ENCODE measurements at places on chromosomes 7 and 10. TPM values are rescaled to one million over a fixed set of nuclear protein-coding genes. Genes with fewer than 3 reads are reported as not detected.

Gene CHRM2
- total RNA-seq, result 0.17 TPM

Gene CNPY1
- total RNA-seq, result not detected

- H3K27ac ChIP-seq, result no peak overlapping the region
- H3K4me1 ChIP-seq, result no peaks in the 10 kb centered on the region
- no peak for DNase-seq
Measured at GRCh38 chr7:150753826-150754603, 16.8 kb downstream of the GIMAP5 start.

- peak; percentile 66 for DNase-seq
- no peak overlapping the region for H3K27ac ChIP-seq
- no peak overlapping the region for H3K4me3 ChIP-seq
Measured at GRCh38 chr7:29381206-29382094, 182.2 kb upstream of the PRR15 start.

GRCh38 chr7:67512481-67512880, 515.8 kb downstream of the TYW1 start:
- H3K4me1 ChIP-seq, result no peaks in the 10 kb centered on the region
- H3K36me3 ChIP-seq, result no peaks in the 10 kb centered on the region

GRCh38 chr7:13708670-13709069, 280.8 kb downstream of the ETV1 start:
- DNase-seq, result no peak
- H3K4me3 ChIP-seq, result no peak overlapping the region
- H3K27me3 ChIP-seq, result no peaks in the 10 kb centered on the region

DNA sequence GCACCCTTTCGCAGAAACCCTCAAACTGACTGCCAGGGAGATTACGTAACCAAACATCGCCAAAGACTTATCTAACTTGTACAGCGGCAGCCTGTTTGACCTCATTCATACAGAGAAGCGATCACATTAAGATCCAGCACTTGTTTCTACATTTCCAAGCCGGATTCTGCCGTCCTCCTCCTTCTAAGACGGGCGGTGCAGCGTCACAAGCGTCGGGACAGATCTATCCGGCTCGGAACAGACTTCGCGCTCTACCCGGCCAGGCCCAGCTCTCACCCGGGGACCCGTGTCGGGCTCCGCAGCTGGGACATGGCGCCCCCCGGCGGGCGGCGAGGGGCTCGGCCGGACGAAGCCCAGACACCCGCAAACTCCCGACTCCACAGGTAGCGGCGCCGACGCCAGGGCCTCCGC, 373 bp downstream of the H2AZ2 start:
- peak overlapping the region; percentile 69 for H3K4me3 ChIP-seq
- H3K4me1 ChIP-seq, result peaks cover 27% of the 10 kb centered on the region
- no peaks in the 10 kb centered on the region for H3K27me3 ChIP-seq
- H3K36me3 ChIP-seq, result peaks cover 8% of the 10 kb centered on the region

DNA sequence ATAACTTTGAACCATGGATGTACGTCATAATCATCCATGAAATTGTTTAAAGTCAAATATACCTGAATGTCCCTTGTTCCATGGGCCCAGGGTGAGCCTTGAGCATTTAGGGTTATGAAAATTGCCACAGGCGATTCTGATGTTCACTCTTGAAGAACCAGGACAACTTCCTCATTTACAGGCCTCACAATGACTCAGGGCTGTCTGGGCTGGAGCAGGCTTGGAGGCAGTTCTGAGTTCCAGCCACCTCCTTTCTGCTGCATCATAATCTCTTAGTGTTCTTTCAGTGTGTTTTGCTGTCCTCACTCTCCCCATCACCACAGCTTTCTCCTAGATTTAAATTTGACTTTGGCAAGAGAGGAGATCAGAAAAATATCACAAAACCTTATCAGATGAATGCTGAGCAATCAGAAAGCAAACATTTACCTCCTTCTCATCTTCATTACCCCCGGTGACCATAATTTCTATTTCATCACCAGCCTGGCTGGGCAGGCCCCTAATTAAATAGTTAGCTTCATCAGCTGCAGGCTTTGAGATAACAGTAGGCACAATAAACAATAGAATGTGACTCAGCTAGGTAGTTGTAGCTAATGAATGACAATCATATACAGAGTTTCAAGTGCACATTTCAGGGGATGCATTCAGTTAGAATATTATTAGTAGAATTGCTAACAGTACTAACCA, 571.0 kb downstream of the SH2D4B start:
- no peaks in the 10 kb centered on the region for H3K4me1 ChIP-seq
- no peaks in the 10 kb centered on the region for H3K27me3 ChIP-seq
- H3K36me3 ChIP-seq, result no peaks in the 10 kb centered on the region

Gene ICA1
- 33.8 TPM for total RNA-seq

DNA sequence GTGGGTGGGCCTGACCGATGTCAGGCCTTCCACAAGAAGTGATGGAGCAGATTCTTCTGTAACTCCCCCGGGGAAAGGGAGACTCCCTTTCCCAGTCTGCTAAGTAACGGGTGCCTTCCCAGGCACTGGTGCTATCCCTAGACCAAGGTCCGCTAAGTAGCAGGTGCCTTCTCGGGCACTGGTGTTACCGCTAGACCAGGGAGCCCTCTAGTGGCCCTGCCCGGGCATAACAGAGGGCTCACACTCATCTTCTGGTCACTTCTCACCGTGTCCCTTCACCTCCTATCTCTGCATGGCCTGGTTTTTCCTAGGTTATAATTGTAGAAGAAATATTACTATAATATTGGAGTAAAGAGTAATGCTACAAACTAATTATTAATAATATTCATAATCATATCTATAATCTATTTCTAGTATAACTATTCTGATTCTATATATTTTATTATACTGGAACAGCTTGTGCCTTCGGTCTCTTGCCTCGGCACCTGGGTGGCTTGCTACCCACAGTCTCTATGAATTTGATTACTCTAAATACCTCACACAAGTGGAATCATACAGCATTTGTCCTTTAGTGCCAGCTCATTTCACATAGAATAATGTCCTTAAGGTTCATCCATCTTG, 1378.7 kb downstream of the XPNPEP1 start:
- no peaks in the 10 kb centered on the region for H3K36me3 ChIP-seq
- no peaks in the 10 kb centered on the region for H3K27me3 ChIP-seq
- H3K4me3 ChIP-seq, result no peak overlapping the region
- no peaks in the 10 kb centered on the region for H3K4me1 ChIP-seq
- H3K27ac ChIP-seq, result no peak overlapping the region

Gene GPNMB
- 13.3 TPM for total RNA-seq

Gene NKX1-2
- total RNA-seq, result 2.9 TPM

DNA sequence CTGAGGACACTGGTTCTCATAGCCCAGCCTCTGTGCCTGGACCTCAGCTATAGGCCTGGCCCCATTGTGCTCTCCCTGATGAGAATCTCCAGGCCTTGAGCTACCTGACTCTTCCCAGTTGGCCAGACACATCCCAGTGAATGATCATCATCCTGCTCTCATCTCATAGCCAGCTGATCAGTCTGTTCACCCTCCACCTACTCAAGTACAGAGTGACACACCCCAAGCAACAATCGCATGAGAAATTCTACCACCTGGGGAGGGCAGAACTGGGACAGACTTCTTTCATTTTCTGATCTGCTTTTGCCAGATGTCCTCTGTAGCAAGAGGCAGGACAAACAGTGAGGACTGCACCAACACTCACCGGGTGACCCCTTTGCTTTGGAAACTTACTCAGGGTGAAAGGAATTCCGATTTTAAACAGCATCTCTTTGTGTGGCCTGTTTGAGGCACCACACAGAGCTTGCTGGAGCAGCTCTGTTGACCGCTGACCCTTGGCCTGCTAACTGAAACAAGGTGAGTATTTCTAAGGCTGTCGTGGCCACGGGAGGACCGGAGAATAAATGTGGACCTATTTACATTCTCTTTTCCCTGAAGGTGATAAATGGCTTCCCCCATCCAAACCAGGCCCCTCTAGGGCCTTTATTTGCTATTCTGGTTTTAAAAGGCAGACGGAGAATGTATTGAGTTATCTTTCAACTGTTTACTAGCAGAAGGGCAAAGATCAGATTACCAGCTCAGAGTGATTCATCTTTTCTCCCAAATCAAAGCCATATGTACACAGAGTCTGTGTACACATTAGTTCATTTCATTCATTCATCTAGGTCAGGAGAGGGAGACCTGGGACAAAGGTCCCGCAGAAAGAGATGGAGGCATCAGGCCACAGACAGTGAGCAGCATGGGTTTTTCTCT, 181.4 kb upstream of the TNS3 start:
- H3K4me1 ChIP-seq, result peaks cover 69% of the 10 kb centered on the region
- peak overlapping the region; percentile 5 for H3K4me3 ChIP-seq
- no peaks in the 10 kb centered on the region for H3K36me3 ChIP-seq
- DNase-seq, result peak; percentile 100
- H3K27ac ChIP-seq, result peak overlapping the region; percentile 95

DNA sequence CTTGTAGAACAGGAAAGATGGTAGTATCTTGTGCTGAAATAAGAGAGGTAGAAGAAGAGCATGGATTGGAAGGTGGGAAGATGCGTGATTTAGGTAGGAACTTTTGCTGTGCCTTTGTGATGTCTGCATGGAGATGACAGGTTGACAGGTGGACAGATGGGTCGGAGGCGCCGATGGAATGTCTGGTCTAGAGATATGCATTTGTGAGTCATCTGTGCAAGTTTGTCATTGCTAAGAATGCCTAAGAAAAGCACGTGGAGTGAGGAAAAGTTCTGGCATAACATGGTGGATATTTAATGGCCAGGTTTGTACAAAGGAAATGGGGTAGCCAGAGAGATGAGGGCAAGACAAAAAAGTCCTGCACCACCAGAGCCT, 76.0 kb upstream of the ARMC3 start:
- no peak overlapping the region for H3K27ac ChIP-seq
- H3K4me1 ChIP-seq, result no peaks in the 10 kb centered on the region
- H3K27me3 ChIP-seq, result no peaks in the 10 kb centered on the region
- no peaks in the 10 kb centered on the region for H3K36me3 ChIP-seq
- H3K4me3 ChIP-seq, result no peak overlapping the region
- no peak for DNase-seq

Gene SLC35G1
- 4.1 TPM for total RNA-seq

GRCh38 chr7:5232874-5233273, 42.8 kb downstream of the WIPI2 start:
- H3K4me3 ChIP-seq, result no peak overlapping the region
- DNase-seq, result no peak
- peaks cover 11% of the 10 kb centered on the region for H3K4me1 ChIP-seq
- no peaks in the 10 kb centered on the region for H3K27me3 ChIP-seq
- no peaks in the 10 kb centered on the region for H3K36me3 ChIP-seq
- H3K27ac ChIP-seq, result no peak overlapping the region

- no peak overlapping the region for H3K4me3 ChIP-seq
- no peak overlapping the region for H3K27ac ChIP-seq
- H3K4me1 ChIP-seq, result no peaks in the 10 kb centered on the region
- peaks cover 51% of the 10 kb centered on the region for H3K36me3 ChIP-seq
Measured at GRCh38 chr7:47303695-47304453, 278.0 kb downstream of the TNS3 start.

Gene TET1
- total RNA-seq, result 2.4 TPM

Gene TMEM213
- total RNA-seq, result not detected

Gene FAM25C
- total RNA-seq, result not detected

Gene CROT
- total RNA-seq, result 15.2 TPM

Gene ARMH3
- 12.8 TPM for total RNA-seq

DNA sequence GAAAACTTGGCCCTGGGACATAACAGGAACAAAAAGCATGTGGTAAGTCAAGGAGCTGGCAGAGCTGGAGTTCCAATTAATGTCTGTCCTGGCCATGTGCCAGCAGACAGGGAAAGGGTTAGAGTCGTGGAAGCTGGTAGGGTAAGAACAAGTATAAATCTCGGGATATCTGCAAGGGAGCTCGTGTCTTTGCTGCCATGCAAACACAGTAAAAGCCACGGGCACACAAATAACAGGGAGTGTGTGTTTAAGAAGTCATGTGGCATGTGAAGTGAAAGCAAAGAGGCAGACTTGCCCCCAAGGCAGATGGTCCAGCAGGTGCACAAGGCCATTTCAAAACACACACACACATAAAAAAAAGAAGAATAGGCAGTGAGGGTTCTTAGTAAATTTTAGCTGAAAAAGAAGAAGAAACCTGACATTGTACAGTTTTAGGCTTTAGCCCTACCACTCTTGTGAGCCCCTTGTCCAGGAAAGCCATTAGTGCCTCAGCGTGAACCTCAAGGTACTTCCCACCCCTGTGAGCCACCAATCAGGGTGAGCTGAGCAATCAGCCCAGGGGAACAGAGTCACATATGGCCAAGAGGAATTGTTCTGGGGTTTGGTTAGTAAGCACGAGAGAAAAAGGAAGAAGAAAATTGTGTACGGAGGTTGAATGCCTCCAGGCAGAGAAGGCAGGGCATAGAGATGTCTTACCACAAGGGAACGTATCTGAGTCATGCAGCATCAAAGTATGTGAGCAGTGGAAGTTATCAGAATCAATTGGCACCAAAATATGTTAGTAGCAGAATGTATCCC, 32.8 kb upstream of the ARHGAP12 start:
- peaks cover 67% of the 10 kb centered on the region for H3K4me1 ChIP-seq
- peak; percentile 95 for DNase-seq
- H3K36me3 ChIP-seq, result no peaks in the 10 kb centered on the region
- H3K4me3 ChIP-seq, result peak overlapping the region; percentile 19
- peak overlapping the region; percentile 88 for H3K27ac ChIP-seq

Gene ECHS1
- total RNA-seq, result 90.7 TPM

DNA sequence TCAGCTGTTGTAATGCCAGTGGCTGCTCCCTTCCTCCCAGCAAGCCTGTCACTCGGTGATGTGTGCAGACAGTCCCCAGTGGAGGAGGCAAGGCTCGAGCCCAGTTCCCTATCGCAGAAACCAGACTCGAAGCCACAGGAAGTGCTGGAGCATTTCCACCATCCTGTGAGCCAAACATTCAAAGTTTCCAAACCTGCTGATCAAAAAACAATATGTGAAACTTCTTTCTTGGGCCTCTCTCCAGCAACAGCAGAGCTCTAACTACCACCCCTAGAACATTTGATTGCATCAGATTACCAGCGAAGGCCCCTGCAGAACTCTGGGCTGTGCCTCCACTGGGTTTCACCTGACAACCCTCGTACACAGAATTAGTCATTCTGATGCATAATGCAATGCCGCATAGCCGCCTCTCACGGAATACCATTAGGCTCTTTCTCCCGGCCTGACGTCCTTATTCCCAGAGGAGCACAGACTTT, 94.0 kb downstream of the ELMO1 start:
- peaks cover 30% of the 10 kb centered on the region for H3K27me3 ChIP-seq
- no peaks in the 10 kb centered on the region for H3K4me1 ChIP-seq
- H3K4me3 ChIP-seq, result no peak overlapping the region
- H3K36me3 ChIP-seq, result no peaks in the 10 kb centered on the region
- H3K27ac ChIP-seq, result no peak overlapping the region
- no peak for DNase-seq

Data from PC-9 (cell line).